ENCODE measurements at places on chromosomes 2 and 18.

DNA sequence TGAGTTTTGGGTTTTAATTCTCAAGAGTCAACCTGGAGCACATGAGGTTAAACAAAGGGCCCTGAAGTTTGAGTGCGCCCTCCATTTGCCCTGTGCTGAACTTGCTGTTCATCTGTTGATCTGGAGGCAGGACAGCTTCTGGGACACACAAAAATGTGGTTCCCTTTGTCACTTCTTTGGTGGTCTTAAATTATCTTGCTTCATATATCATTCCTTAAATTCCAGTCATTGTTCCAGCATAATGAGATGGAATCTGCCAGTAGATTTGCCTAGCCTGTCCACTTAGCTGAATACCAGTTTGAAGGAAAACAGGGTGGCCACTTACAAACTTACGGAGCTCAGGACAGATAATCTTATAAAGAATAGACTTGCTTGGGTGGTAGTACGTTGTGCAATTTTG lies 916 bp downstream of the CETN1 start:
- DNase-seq = no peak

DNA sequence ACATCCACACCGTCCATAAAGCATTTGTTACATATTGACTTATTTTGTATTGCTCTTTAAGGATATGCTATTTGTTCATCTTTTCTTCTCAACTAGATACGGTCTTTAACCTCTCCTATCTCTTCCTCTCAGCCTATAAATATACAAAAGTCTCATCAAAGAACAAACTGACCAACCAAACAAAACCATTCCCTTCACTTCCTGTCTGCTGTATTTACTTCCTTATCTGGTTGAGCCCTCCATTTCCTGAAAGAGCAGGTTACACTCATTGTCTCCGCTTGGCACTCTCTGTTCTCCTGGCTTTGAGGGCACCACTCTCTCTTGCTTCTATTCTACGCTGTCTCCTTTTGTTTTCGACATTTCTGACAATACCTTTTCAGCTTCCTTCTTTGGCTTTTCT lies 431.9 kb upstream of the TCF4 start:
- DNase-seq = no peak

GRCh38 chr2:207088276-207088675 lies 77.5 kb downstream of the KLF7 start:
- no peak for DNase-seq

DNA sequence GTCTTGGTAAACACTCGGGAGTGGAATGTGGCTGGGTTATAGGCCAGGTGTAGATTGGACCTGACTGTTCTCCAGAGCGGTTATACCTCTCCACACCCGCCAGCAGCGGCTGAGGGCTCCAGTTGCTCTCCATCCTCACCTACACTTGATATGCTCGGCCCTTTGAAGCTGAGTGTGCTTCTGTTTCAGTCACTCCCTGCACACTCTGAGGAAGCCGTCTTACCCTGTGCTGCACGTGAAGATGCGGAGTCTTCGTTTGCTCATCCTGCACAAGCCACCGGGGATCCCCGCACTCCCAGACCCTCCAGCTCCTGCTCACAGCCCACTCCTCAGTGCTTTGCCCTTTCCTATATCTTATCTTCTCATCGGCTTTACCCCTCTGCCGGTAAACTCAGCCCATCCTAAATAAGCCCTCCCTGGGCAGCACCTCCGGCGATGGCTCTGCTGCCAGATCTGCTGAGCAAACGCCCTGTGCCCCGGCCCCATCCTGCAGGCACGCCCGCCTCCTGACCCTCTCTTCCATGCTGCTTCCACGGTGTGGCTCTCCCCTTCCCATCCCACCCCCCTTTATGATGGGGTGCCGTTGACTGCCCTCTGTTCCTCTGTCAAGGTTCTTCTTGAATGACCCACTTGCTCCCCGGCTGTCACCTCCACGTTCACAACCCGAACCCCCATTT lies 47.3 kb upstream of the ODC1 start:
- DNase-seq = no peak

DNA sequence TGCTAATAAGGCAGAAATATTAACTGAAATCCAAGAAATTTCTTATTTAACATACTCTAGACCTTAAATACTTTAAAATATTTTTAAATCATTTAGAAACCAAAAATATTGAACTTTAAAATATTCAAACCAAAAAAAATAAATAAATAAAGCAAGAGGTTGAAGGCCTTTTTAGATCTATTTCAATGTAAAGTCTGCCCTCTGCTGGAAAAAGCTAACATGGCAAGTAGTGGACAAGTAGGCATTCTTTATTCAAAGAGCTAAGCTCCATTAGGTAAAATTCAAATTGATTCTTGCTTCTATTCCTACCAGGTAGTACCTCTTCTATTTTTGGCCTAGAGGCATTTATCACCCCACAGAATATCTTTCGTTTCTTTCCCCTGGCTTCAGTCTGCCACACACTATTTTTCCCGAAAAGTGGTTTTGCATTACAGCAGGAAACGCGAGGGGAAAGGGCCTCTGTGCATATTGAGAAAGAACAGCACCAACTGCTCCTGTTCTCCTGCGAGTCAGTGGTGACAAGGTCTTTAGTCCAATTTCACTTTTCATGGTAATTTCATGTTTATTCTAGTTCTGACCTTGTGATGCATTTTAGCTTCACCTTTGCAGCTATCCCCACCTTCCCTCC lies 20.4 kb downstream of the IFIH1 start:
- DNase-seq = peak; percentile 48

- no peak for DNase-seq
These were observed 982.3 kb upstream of the DDX18 start for GRCh38 chr2:116832148-116832547.

DNA sequence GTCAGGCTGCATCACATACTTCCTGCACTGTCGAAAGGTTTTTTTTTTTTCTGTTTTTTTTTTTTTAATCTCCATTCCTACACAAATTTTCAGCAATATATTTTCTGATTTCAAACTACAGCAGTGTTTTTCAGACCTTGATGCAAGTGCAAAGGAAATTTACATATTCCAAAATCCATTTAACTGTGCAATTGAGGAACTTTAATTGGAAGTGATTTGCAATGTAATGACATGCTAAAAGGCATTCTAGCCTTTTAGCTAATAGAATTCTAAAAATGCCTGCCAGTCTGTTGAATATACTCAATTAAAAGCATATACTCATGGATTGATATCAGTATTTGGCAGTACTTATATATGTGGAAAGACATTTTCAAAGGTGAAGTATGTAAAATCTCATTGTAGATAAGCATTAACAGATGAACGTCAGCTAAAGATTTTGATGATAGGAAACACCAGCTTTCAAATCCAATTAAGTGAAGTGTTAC lies 210.5 kb downstream of the OTX1 start:
- no peak for DNase-seq

GRCh38 chr18:64027931-64028695 lies 58.2 kb downstream of the SERPINB8 start:
- no peak for DNase-seq

DNA sequence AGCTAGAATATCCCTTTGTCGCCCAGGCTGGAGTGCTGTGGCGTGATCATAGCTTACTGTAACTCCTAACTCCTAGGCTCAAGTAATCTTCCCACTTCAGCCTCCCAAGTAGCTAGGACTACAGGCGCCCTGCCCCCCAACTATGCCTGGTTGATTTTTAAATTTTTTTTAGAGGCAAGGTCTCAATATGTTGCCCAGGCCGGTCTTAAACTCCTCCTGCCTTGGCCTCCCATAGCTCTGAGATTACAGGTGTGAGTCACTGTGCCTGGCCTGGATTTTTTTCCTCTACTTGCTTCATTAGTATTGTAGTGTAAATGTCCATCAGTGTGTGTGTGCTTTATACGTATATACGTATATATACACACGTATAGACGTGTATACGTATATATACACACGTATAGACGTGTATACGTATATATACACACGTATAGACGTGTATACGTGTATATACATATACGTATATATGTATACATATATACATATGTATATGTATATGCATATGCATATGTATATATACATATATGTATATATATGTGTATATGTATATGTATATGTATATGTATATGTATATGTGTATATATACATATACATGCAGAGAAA lies 124.4 kb downstream of the DIS3L2 start:
- DNase-seq = no peak

DNA sequence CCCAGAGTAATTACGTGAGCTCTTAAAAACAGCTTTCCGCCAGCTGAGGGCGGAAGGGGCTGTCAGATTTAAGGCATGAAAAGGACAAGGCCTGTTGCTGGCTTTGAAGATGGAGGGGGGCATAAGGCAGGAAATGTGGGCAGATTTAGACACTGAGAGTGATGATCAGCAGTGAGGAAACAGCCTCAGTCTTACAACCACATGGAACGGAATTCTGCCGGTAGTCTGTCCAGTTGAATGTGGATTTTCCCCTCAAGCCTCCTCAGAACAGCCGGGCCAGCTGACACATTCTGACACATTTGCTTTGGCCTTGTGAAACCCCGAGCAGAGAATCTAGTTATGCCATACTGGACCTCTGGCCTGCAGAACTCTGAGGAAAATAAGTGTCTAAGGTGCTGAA lies 16.6 kb downstream of the POLE4 start:
- no peak for DNase-seq

- no peak for DNase-seq
These were observed 34.1 kb upstream of the RNF149 start for GRCh38 chr2:101342625-101343008.

DNA sequence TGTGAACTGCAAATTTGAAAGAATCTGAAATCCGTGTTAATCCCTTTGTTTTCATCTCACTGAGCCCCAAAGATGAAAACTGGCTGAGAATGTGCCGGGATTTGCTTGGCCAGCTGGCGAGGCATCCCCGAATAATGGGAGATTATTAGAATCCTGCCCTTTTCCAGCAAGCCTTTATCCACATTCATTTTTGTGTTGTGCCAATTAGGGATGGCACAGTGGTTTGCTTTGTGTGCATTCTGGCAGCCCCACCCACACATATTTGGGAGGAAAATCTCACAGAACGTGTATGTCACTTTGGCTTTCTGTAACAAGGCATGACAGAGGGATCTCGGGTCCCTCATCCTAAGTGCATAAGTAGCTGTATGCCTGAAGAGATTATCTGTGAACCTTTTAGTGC lies 405.8 kb upstream of the FAM98A start:
- no peak for DNase-seq

GRCh38 chr2:28148000-28148399 lies 244.7 kb upstream of the FOSL2 start:
- no peak for DNase-seq

GRCh38 chr2:127663566-127664064 lies 11.7 kb downstream of the LIMS2 start:
- no peak for DNase-seq

GRCh38 chr18:407626-408224 lies 92.8 kb downstream of the COLEC12 start:
- no peak for DNase-seq

GRCh38 chr2:199465988-199466691 lies 8.4 kb upstream of the SATB2 start:
- no peak for DNase-seq

DNA sequence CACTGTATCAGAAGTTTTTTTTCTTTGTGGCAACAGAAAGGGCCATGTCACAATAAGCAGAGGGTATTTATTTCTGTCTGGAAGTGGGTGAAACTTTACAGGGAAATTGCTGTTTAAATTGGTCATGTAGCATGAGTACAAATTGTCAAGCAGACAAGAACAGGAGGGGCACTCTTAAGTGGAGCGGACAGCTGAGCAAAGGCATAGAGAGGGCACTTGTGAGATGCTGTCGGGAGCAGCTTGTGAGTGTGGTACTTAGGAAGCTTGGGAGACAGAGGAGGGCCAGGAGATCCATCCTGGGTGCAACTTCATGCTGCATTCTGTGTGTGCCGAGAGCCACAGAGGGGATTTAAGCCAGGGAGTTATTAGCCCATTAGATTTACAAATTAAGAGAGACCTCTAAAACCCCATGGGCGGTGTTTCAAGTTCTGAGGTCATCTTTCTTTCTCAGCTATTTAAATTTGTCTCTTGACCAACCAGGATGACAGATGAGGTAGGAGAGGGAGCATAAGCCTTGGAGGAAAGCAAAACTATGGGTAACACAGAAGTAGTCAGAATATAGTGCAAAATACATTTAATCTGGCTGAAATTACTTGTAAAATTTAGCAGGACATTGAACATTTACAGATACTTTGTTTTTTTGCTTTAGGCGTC lies 30.4 kb downstream of the INPP4A start:
- no peak for DNase-seq

- DNase-seq = no peak
These were observed 3.7 kb upstream of the ZNF638 start for GRCh38 chr2:71327916-71328315.

GRCh38 chr2:74743039-74743438 lies 89.0 kb downstream of the SEMA4F start:
- DNase-seq = no peak

GRCh38 chr18:75915941-75916623 lies 488.6 kb upstream of the SMIM21 start:
- DNase-seq = peak; percentile 74

GRCh38 chr18:62300359-62300963 lies 24.6 kb upstream of the TNFRSF11A start:
- DNase-seq = no peak

DNA sequence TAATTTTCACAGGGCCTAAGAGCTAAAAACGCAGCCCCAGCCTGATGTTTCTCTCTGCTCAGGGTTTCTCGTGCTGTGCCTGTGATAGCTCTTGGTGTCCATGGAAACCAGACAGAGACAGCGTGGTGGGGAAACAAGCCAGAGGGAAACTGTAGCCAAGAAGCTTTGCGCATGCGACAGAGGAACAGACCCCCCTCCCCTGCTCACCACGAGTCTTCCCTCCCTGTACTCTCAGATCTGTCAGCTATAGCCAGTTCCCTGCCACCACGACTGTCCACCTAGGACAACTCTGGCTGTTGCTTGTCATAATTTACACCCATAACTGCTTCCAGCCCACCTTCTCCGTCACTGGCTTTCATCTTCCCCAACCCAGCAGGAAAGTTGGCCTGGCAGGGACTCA lies 13.2 kb upstream of the DNAJC27 start:
- no peak for DNase-seq

GRCh38 chr2:191866675-191867506 lies 20.0 kb upstream of the CAVIN2 start:
- no peak for DNase-seq

- DNase-seq = no peak
These were observed 47.4 kb downstream of the TSPYL6 start for GRCh38 chr2:54208364-54209240.

DNA sequence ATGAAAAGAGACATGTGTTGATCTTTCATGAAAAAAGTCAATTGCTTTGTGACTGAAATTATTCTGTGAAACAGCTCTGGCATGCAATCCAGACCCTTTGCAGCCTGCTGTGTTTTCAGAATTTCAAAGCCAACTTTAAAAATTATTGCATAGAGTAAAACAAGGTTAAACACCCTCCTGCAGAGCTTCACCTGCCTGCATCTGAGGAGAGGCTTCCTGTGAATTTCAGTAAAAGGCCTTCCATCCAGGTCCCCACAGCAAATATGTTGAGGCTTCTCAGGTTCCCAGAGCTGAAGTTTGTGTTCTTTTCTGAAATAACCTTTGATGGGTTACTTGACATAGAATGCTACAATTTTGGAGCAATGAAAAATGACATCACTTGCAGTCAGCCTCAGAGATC lies 4.1 kb downstream of the XIRP2 start:
- no peak for DNase-seq

DNA sequence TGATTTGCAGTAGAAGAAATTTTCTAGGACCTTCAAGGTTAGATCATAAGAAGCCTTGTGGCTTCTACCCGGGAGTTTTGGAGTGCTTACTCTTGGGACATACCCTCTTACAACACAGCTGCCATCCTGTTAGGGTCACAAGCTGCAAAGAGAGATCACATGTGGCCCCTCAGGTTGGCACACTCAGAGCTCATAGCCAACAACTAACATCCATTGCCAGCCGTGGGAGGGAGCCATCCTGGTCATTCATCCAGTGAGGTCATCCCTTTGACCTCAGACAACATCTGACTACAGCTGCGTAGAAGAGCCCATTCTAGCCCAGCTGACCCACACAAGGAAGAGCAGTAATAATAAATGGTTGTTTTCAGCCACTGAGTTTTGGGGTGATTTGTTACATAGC lies 76.9 kb upstream of the NABP1 start:
- no peak for DNase-seq
